D721Med (cell line): ENCODE measurements at places on chromosomes 5 and 9.

DNA sequence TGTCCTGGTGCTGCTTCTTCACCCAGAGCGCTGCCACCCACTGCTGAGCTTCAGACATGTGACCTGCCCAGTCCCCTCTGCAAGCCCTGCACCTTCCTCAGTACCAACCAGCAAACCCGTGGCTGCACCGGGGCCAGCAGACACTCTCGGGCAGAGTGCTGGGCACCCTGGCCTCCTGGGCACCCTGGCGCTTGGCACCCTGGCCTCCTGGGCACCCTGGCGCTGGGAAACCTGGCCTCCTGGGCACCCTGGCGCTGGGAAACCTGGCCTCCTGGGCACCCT lies 31.7 kb upstream of the SLC12A7 start:
- no peak for DNase-seq

GRCh38 chr9:124312290-124313265 lies 54.8 kb downstream of the NEK6 start:
- no peak for DNase-seq

DNA sequence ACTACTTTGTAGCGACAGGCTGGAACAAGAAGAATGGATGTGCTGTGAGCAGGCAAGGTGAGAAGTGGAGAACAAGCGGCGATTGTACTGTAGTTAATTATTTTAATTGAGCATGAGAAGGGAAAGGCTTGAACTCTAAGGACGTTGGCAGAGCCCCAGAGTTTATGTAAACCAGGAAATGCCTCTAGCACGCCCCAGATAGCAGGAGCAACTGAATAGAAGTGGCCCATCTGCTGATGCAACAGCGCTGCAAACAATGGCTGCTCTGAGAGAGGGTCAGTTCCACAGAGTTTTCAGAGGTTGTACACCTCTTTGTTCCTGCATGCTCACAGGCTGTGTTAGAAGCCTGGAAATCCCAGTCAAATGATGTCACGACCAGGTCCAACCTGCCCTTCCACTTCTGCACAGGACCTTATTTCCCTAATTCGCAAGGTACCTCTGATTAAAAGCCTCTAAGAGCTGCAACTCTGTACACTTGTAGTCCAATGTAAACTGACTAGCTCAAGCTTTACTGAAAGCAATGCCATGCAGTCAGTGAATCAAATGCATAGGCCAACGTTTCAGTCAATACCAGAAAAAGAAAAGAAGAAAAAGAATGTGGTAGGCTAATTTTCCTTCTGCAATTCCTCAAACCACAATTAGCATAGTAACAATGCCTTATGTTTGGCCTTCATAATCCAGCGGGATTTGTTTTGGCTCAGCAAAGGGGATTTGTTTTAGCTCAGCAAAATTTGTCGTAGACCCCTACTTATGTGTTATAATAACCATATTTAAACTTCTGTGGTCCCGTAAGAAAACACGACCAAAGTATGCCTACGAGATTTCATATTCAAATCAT lies 119.6 kb upstream of the RETREG1 start:
- no peak for DNase-seq

DNA sequence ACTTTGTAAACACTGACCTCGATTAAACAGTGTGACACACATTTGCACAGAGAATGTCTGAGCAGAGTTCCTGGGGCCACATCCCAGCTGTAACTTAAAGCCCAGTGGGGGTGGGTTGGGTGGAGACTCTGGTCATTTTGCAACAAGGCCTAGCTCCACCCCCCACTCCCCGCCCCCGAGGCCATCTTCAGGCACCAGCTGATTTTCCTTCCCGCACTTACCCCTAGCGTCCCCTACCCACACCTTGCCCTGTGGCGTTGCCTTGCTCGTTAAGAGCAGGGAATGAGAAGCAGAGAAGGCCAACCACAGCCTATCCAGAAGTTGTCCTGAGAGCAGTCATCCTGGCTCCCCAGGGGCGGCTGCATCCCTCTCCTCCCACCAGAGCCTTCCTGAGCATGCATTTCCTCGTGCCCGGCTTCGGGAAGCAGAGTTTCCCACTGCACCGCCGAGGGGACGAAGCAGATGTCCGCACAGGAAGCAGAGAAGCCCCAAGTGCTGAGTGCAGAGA lies 101.7 kb upstream of the SARDH start:
- no peak for DNase-seq

DNA sequence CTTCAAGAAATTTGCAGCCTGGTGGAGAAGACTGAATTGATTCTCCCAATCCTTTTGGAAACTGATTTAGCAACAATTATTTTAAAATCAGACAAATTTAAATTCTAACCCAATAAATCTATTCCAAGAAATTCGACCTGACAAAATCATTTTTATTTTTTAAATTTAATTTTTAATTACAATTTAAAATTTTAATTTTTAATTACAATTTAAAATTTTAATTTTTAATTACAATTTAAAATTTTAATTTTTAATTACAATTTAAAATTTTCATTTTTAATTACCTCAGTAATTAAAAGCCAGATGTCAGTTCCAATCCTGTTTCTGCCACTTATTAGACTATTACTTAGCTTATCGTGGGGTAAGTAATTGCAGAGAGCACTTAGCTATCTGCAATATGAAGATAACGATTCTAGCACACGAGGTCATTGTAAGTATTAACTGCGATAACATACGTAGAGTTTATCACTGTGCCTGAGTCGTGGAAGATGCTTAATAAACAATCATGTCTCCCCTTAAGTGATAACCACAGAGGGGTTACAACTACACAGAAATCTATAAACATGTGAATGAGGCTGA lies 346.4 kb upstream of the SLC24A2 start:
- DNase-seq = no peak

DNA sequence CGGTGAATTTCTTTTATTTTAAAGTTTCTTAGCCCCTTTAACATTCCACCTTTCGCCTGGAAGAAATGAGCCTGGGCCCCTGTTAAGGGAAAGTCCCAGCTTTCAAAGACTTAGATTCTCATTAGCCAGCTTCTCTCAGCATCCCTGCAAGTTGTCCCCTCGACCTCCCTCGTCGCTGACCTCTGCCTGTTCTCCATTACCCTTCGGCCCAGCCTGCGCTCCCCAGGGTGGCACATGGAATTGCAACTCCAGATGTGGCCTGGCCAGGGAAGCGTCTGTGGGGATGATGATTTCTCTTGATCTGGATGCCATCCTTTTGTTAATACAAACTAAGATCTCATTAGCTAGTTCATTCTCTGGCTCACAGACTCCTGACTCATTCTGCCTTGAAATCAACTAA lies 43.4 kb upstream of the FANCC start:
- no peak for DNase-seq

DNA sequence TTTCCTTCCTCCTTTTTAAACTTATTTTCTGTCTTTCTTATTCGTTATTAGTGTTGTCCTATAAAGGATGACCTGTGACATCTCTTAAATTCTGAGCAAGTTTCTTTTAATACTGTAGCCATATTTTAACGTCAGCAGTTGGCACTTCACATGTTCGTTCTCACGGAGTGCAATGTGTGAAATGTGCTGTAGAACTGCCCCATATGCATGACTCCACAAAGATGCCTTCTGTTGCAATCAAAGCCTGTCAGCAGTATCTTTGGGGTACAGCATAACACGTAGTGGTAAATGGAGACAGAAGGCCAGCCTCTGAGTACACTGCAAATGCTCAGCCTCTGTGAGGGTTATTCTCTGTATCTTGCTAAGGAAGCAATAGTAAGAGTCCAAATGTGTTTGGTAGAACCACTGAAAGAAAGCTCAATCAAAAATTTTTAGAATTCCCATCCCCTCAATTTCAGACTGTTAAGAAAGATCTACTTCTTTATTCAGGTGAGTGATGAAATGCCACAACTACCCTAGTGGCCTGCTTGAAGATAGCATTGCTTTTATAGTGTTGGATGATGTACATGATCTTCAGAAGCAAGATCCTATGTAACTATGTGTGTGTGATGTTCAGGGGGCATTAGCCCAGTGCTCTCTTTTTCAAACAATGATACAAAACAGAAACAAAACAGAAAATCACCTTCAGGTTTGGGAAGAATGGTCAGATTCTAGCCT lies 277.7 kb downstream of the TMEM167A start:
- no peak for DNase-seq

- DNase-seq = no peak
These were observed 708.2 kb upstream of the PTPRD start for GRCh38 chr9:11320989-11321388.

GRCh38 chr5:10501554-10502075 lies 59.9 kb downstream of the ROPN1L start:
- no peak for DNase-seq

GRCh38 chr9:21854119-21854518 lies 51.7 kb downstream of the MTAP start:
- DNase-seq = no peak

DNA sequence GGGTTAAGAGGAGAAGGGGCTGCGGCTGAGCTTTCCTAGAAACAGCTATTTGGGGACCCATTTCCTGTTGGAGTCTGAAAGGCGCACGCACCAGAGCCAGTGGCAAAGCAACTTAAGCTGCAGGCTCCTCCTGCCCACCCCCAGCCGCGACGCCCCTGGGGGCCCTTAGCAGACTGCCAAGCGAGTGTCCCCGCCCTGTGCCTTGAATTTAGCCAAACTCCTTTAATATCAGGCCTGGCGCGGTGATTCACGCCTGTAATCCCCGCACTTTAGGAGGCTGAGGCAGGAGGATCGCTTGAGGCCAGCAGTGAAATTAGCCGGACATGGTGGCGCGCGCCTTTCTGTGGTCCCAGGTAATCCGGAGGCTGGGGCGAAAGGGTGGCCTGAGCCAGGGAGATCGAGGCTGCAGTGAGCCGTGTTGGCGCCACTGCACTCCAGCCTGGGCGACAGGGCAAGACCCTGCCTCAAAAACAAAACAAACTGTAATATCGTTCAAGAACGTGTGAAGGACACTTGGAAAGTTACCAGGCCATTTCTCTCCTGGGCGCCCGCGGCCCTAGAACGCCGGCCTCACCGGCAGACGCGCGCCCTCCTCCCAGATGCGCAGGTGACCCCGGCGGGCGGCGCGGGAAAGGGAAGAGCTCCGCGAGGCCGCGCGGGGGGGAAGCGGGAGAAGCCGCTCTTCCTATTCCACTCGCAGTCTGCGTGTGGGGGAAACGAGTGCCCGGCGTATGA lies 1.0 kb upstream of the F2R start:
- DNase-seq = no peak

GRCh38 chr9:5536684-5537083 lies 26.4 kb downstream of the PDCD1LG2 start:
- DNase-seq = no peak

DNA sequence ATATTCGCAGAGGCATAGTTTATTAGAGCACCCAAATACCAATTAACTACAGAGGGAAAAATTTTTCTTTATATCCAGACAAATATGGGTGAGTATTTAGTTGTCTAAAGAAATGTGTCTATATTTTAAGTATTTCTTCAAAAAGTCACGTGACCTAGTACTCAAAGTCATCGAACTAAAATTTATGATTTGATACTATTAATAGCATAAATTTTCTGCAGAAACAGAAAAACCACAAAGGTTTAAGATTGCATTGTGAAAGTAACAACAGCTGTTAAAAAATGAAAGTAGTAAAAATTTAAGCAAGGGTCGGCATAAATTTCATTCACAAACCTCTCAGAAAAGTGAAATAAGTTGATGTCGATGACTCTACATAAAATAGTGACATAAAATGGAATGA lies 323.9 kb upstream of the RORB start:
- no peak for DNase-seq

- no peak for DNase-seq
These were observed 127.5 kb upstream of the RETREG1 start for GRCh38 chr5:16744164-16744880.

DNA sequence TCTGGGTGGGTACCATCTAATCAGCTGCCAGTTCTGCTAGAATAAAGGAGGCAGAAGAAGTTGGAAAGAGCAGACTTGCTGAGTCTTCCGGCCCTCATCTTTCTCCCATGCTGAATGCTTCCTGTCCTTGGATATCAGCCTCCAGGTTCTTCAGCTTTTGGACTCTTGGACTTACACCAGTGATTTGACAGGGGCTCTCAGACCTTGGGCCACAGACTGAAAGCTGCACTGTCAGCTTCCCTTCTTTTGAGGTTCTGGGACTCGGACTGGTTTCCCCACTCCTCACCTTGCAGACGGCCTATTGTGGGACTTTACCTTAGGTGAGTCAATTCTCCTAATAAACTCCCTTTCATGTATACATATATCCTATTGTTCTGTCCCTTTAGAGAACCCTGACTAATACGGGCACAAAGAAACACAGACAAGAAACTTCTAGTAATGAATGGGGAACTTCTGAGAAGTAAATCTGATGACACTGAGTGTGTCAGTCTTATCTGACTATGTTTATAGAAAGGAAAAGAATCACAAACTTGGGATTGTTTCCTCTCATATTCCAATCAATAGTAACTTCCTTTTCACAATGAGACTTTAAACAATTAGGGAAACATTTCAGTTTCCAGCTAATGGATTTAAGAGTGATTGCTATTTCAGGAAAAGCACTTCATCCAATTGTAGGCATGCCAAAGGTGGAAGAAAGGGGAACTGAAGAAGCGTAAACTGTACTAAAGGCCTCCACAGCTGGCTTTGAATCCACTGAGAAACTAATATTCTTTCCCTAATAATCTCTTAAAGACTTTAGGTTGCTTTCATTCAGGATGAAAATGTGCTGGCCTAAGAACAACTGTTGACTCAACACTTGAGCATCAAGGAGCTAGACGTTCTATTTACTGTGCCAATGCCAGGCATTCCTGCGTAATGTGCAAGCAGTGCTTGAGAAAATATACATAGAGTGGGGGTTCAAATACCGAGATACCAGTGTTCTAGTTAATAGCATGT lies 127.9 kb upstream of the PTGER4 start:
- no peak for DNase-seq

GRCh38 chr5:172534229-172535107 lies 80.1 kb upstream of the SH3PXD2B start:
- DNase-seq = no peak

GRCh38 chr5:74148321-74148720 lies 492.2 kb downstream of the ENC1 start:
- DNase-seq = no peak

DNA sequence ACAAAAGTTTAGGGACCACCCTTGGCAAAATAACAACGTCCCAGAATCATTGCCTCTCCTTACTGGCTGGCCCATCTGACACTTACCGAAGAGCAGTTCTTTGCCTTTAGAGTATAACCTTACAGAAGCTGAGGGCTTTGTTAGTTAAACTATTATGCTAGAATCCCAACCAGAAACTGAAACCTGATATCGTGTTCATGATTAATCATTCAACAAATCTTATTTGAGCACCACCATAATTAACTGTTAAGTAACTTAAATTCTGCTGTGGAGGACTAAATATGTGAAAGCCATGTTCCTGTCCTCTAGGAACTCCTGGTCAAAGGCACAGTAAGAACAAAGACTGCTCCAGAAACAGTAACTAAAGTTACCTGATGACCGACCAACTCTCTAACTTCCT lies 104.9 kb downstream of the ARL15 start:
- DNase-seq = no peak

DNA sequence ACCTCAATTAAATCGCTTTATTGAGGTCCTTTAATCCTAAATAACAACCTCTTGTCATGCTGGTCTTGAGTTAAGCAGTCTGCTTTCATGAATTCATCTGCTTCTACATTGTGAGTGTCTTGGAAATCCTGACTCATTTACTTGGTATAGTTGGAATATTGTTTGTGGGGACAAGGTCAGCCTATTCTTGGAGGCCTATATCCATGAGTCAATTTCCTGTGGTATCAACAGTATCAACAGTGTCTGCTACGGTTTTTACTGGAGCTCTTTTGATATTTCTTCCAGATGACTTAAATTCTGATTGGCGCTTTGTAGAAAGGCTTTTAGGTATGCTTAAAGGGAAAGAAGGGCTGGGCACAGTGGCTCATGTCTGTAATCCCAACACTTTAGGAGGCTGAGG lies 71.2 kb upstream of the PARP8 start:
- no peak for DNase-seq

GRCh38 chr5:152142840-152143469 lies 218.3 kb upstream of the GLRA1 start:
- DNase-seq = peak; percentile 16

GRCh38 chr9:136539427-136540421 lies 6.1 kb downstream of the NOTCH1 start:
- no peak for DNase-seq
